ENCODE measurements at places on chromosomes 1 and 21. TPM values are rescaled to one million over a fixed set of nuclear protein-coding genes. Genes with fewer than 3 reads are reported as not detected.

The RFX5 gene
- 29.0 TPM for polyA plus RNA-seq

The NHLH1 gene
- polyA plus RNA-seq, result 0.12 TPM

The ATAD3B gene
- polyA plus RNA-seq, result 32.6 TPM

The OR2G2 gene
- not detected for polyA plus RNA-seq

The FMN2 gene
- 0.14 TPM for polyA plus RNA-seq

The GJA9 gene
- polyA plus RNA-seq, result 0.04 TPM

The KCNE2 gene
- 0.31 TPM for polyA plus RNA-seq

The CELA2A gene
- 0.20 TPM for polyA plus RNA-seq

Measured in lung (tissue), 17 donors.